ENCODE measurements at places on chromosomes 7 and 10. TPM values are rescaled to one million over a fixed set of nuclear protein-coding genes. Genes with fewer than 3 reads are reported as not detected.

Gene CCDC136
- total RNA-seq, result 7.5 TPM

Gene MINDY4
- total RNA-seq, result 1.8 TPM

Gene REEP3
- total RNA-seq, result 21.1 TPM

Gene SFXN2
- 5.6 TPM for total RNA-seq

Gene RBP4
- total RNA-seq, result not detected

Gene ATG9B
- total RNA-seq, result 12.2 TPM

Gene COL1A2
- total RNA-seq, result not detected

Gene A1CF
- total RNA-seq, result not detected

Gene GRM3
- total RNA-seq, result not detected

Gene RET
- not detected for total RNA-seq

Gene NUTM2E
- 0.44 TPM for total RNA-seq

Gene PBLD
- total RNA-seq, result 1.9 TPM

Gene FGL2
- total RNA-seq, result 7.7 TPM

Gene TRIM50
- total RNA-seq, result not detected

Gene EXOC6
- total RNA-seq, result 10.5 TPM

Gene ZNF853
- total RNA-seq, result 0.85 TPM

Gene PVRIG
- total RNA-seq, result 30.5 TPM

Gene CYP26C1
- 0.18 TPM for total RNA-seq

Gene BEND7
- total RNA-seq, result 0.76 TPM

Gene SPDYE2B
- total RNA-seq, result not detected

Gene IFIT1
- 3.8 TPM for total RNA-seq

Gene ADAM12
- 15.2 TPM for total RNA-seq

Gene CCDC3
- total RNA-seq, result not detected

Gene PILRA
- total RNA-seq, result 14.5 TPM

Gene HNRNPH3
- total RNA-seq, result 165 TPM

Gene EGFR
- total RNA-seq, result not detected

Gene TCF7L2
- 3.9 TPM for total RNA-seq
